ENCODE measurements at places on chromosomes 1 and 21. TPM values are rescaled to one million over a fixed set of nuclear protein-coding genes. Genes with fewer than 3 reads are reported as not detected.

Gene RHEX
- total RNA-seq = 2.2 TPM

Gene TRIM67
- total RNA-seq = 16.4 TPM

DNA sequence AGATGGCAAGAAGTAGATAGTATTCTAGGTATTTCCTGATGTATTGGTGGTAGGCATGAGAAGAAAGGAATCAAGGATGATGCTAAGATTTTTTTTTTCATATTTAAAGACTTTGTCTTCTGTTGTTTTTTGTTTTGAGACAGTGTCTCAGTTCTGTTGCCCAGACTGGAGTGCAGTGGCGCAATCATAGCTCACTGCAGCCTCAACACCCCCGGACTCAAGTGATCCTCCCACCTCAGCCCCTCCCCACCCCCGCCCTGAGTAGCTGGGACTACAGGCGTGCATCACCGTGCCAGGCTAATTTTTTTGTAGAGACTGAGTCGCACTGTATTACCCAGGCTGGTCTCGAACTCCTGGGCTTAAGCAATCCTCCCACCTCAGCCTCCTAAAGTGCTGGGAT, 2.8 kb upstream of the CAPZB start:
- no peak for ATAC-seq

Gene JAK1
- total RNA-seq = 49.1 TPM

- ATAC-seq = no peak
These were observed 167.9 kb downstream of the ASTN1 start for GRCh38 chr1:176996456-176997090.

DNA sequence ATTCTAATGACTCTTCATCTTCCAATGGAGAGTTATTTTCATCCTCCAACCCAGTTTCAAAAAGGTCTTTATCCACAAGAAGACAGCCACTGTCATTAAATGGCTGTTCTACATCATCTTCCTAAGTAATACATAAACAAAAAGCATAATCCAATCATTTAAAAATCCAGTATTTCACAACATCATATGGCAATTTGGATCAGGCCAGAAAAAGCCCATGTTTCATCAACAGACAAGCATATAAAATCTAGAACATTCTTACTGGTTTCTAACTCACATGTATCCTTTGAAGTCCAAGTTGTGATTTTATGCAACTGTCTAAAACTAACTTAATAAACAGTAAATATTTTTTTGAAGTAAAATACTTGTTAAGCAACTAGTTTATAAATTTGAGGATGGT, 6.6 kb downstream of the CLSPN start:
- no peak for ATAC-seq

Gene CNST
- 48.5 TPM for total RNA-seq

- no peak for ATAC-seq
These were observed 11.4 kb upstream of the UMODL1 start for GRCh38 chr21:42059721-42060120.

Gene CFAP57
- total RNA-seq = 0.40 TPM

DNA sequence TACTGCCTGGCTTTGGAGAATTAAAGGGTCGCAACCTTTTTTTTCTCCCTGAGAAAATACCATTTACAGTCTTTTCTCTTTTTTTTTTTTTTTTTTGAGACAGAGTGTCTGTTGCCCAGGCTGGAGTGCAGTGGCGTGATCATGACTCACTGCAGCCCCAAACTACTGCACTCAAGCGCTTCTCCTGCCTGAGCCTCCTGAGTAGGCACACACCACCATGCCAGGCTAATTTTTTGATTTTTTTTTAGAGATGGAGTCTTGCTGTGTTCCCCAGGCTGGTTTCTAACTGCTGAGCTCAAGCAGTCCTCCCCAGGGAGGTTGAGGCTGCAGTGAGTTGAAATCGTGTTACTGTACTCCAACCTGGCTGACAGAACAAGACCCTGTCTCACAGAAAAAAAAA, 24.6 kb downstream of the UBE4B start:
- peak; percentile 79 for ATAC-seq

DNA sequence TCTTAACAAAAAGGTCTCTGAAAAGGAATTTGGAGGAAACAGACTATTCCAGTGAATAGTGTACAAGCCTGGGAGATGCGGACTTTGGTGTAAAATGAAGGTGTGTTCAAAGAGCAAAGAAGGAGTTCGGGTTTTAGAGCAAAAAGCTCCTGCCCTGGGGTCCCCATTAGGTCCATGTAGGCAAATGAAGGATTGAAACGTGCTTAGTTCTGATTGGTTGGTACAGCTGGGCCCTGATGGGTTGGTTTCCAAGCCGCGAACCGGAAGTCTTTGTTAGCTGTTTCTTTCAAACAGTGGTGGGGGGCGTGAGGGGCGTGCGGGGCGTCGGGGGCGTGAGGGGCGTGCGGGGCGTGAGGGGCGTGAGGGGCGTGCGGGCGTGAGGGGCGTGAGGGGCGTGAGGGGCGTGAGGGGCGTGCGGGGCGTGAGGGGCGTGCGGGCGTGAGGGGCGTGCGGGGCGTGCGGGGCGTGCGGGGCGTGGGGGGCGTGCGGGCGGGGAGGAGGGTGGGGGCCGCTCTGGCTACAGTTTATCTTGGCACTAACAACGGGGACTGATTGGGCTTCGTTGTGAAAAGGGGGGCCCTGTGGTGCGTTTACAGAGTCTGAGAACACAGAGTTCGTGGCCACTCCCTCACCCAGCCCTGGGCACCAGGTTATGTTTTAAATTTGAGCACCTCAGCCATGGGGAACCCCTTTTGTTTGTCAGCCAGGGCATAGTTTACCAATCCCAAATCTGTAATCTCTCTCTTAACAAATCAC, 29.4 kb downstream of the LRRC3 start:
- ATAC-seq = no peak

Gene ATAD3C
- 1.1 TPM for total RNA-seq

DNA sequence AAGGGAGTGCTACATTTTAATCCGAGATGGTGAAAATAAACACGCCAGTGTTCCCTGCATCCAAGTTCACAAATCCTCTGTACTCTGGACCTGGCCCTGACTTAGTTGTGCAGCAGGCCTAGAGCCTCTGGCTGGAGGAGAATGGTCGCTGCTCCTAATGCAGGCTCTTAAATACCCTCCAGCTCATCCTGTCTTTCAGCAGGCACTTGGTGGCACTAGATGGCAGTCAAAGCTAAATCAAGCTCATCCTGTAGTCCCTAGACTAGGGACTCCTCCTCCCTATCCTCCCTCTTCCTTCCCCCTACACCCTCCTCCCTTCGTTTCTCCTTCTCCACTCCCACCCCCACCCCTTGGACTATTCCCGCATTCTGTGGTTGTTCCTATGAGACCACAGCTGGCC, 41.6 kb upstream of the MTR start:
- ATAC-seq = peak; percentile 39

DNA sequence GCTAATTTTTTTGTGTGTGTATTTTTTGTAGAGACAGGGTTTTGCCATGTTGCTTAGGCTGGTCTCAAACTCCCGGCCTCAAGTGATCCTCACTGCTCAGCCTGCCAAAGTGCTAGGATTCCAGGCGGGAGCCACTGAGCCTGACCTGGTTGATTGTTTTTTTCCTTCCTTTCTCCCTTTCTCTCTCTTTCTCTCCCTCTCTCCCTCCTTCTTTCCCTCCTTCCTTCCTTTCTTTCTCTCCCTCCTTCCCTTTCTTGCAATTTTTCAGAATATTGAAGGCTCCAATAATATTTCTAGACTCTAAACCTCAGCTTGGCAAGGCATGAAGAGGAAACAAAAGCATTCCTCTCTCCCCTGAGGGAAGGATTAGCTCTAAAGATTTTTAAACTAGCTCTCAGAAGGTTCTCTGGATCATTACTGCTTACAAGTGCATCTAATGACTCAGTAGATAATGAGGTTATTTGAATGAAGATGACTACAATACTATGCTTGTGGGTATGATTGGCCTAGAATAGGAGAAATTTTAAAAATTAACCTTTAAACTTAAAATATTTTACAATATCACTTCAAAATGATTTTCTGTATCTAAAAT, 68.5 kb upstream of the GADD45A start:
- no peak for ATAC-seq

GRCh38 chr1:218257971-218258370, 27.1 kb upstream of the RRP15 start:
- no peak for ATAC-seq

DNA sequence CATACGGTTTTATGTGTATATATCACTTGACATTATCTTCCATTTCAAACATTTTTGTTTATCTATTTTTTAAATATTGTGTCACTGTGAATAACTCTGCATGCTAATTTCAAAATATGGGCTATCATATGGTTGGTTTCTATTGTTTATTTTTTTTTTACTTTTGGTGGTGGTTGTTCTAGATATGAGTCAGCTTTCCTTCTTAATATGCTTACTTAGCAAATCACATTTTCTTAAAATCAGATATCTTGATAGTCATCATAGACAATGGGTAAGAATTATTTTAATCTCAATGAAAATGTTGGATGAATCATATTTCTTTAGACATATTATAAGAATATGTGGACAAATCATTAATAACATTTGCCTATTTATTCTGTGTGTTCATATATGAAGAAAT, 881.5 kb downstream of the BRINP3 start:
- no peak for ATAC-seq

DNA sequence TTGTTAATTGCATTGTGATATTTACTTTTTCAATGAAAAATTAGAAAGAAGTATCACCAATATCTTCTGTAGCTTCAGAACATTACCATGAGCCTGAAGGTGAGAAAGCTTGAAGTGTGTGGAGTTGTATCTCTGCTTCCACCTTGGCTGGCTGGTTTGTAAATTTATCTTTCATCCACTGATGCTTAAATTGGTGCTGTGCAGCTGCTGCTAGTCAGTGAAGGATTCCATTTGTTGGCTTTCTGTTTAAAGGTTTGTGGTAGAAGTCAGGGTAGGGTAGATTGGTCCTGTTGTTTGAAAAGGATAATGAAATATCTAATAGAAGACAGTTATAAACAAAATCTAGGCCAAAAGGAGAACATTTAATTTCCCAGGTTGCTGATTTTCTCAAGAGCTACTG, 105.7 kb downstream of the C1orf21 start:
- no peak for ATAC-seq

DNA sequence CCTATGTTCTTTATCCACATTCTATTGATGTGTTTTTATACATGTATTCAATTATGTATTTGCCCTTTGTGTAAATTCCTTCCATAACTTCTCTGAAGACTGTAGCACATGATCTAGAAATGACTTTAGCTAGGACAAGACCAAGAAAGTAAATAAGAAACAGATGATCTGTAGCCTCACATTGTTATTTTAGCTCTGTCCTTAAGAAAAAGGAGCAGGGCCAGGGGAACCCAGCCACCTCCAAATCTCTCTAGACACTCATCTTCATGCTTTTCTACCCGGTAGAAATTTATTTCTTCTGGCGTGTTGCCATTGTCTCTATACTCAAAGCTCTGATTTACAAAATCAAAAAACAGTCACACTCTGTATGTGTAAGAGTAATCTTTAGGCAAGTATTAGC, 27.1 kb downstream of the CDC7 start:
- ATAC-seq = no peak

Gene FCGR3A
- 1.3 TPM for total RNA-seq

Gene ALX3
- total RNA-seq = 0.31 TPM

Gene LRRC53
- 0.31 TPM for total RNA-seq

GRCh38 chr1:167911413-167911812, 2.5 kb downstream of the ADCY10 start:
- no peak for ATAC-seq

GRCh38 chr21:17901458-17902079, 82.4 kb upstream of the C21orf91 start:
- ATAC-seq = no peak

GRCh38 chr1:11921022-11921421, 5.2 kb downstream of the KIAA2013 start:
- no peak for ATAC-seq

All from motor neuron (in vitro differentiated cells).